ENCODE measurements at places on chromosomes 3 and 15.

DNA sequence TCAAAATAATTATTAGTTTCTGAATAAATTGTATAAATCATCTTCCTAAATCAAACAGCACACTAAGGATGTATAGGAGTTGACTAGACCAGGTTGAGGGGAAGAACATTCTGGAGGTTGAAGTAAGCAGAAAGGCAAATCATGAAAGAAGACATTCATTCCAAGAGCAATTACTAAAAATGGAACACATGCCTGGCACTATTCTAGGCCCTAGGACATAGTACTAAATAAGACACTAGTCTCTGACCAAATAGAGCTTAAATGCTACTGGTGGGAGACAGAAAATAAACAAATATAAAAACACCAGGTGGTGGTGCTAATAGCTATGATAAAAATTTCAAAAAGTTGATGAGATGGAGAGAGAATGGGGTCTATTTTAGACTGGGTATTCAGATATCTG is 190.1 kb downstream of the TBC1D5 start:
- no peak for DNase-seq

DNA sequence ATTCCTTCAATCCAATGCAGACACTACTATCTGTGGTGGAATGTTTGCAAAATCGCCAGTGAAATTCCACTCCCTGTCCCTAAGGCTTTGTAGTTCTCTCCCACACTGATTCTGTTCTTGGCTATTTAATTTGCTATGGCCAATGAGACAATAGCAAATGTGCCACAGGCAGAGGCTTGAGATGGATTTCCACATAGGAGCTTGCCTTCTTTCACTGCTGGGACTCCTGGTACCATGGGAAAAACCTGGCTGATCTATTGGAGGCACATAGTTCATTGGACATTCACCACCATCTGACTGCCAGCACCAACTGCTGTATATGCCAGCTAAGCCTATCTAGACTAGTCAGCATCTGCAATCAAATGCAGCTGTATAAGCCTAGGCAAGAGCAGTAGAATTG is 103.8 kb downstream of the NR1D2 start:
- DNase-seq, result no peak

- DNase-seq, result peak; percentile 21
Observed at GRCh38 chr15:78000091-78000926, 77.2 kb downstream of the TBC1D2B start.

DNA sequence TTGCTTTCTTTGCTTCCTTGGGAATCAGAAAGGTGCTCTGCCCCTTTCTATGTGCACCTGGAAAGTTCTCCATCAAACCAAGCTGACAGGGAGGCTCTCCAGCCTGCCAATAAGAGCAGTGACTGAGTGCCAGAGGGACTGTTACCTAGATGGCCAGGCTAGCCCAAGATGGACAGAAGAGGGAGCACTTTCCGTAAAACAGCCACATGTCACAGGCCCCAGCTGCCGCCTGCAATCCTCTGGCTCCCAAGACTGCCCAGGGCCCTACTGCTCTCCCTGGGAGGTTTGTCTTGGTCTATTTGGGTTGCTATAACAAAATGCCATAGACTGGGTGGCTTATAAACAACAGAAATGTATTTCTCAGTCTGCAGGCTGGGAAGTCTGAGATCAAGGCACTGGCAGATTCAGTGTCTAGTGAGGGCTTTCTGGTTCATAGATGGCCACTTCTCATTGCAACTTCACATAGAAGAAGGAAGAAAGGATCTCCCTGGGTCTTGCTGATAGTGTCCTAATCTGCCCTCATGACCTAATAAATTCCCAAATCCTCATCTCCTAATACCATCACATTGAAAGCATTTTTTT is 72.3 kb downstream of the TAMM41 start:
- DNase-seq, result peak; percentile 71

DNA sequence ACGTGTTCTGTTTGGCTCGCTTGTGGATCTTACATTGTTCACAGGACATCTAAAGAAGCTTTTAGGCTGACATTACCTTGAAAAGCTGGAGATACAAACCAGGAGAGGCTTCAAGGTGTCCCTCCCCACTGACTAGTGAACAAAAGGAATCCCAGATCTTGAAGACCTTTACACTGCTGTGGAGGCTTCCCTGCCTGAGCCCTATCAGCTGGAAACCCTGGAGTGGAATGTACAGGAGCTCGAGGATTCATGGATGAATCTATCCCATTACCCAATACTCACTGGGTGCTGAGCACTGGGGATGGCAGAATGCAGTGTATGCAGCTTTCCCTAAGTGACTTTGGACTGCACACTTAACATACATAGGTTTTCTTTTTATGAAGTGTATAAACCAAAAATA is 82.3 kb upstream of the MFGE8 start:
- no peak for DNase-seq

GRCh38 chr3:137083332-137083731 is 125.5 kb downstream of the IL20RB start:
- DNase-seq, result no peak

GRCh38 chr3:62554264-62554799 is 181.0 kb upstream of the FEZF2 start:
- peak; percentile 23 for DNase-seq
